ENCODE measurements at places on chromosomes 6 and 20.

DNA sequence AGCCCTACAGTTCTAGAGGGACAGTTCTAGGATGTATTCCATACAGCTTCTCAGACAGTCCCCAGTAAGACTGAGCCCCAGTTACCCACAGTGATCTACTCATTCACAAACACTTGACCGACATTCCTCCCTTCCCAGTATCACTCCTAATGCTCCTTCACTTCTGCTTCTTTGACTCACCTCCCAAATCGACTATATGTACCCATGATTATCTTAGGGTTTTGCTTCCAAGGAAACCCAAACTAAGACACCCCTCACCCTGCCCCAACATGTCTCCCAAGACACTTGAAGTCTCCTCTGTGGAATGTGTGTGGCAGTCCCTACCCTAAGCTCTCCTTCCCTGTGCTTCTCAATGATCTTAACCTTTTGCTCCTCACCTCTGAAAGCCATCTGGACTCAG, 23.6 kb upstream of the TGM6 start:
- DNase-seq, result no peak

GRCh38 chr6:63941747-63942470, 306.3 kb downstream of the PHF3 start:
- DNase-seq, result no peak

DNA sequence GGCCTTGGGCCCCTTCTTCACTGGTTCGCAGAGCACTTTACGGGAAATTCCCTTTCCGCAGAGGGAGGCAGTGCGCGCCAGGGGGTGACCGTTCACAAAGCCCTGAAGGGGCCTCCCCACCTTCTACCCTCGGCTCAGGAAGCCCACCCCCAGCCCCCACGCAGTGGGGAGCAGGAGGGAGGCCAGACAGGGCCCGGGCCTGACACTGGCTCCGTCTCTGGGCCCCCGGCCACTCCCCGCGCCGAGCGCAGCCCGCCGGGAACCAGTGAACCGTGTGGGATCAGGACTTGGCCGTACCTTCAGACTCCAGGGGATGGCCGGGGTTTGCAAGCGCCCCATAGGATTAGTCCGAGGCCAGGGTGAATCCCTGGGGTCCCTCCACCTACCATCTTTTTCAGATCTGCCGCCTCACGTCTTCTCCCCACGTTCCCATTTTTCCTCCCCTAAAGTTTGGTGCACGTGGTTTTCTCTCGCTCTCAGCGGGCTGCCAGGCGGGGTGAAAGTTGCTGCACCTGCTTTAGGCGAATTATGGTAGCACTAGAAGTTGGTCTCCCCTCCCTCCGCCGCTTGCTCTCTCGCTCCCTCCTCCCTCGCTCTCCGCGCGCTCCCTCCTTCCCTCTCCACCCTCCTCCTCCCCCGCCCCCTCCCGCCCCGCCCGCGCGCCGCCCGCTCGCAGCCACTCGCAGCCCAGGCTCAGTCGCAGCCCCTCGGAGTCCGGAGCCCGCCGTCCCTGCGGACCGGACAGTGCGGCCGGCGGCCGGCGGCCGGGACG, at the start of gene FOXP4:
TSS of gene FOXP4 (plus strand) at position 679 of the 772 bp plus-strand sequence. CDS start 19,380 bp downstream, outside the sequence.
- DNase-seq, result peak; percentile 94

GRCh38 chr6:41705311-41705995, 30.0 kb downstream of the TFEB start:
- DNase-seq, result no peak

GRCh38 chr6:145340256-145340655, 395.1 kb downstream of the EPM2A start:
- no peak for DNase-seq

- DNase-seq, result no peak
These were observed 14.4 kb upstream of the RNF24 start for GRCh38 chr20:4029505-4030467.

- no peak for DNase-seq
These were observed 61.0 kb downstream of the CEP162 start for GRCh38 chr6:84166395-84166794.

- DNase-seq, result no peak
These were observed 13.3 kb downstream of the DNMT3B start for GRCh38 chr20:32775336-32775991.

DNA sequence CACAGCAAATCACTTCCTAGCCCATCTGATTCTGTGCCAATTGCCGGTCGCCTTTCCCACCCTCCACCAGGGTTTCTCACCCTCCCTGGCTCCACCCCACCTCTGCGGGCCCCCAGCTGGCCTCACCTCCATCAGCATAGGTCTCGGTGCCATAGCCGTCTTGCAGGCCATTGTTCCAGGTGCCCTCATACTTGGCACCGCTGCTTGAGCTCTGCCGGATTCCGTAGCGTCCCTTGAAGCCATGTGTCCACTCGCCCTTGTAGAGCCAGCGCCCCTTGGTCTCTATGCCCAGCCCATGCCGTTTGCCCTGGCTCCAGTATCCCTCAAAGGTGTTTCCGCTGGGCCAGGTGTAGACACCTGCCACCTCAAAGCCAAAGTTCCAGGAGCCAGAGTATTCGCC, 787 bp downstream of the JPH2 start:
- no peak for DNase-seq

GRCh38 chr6:5457041-5457440, 195.7 kb downstream of the FARS2 start:
- no peak for DNase-seq

DNA sequence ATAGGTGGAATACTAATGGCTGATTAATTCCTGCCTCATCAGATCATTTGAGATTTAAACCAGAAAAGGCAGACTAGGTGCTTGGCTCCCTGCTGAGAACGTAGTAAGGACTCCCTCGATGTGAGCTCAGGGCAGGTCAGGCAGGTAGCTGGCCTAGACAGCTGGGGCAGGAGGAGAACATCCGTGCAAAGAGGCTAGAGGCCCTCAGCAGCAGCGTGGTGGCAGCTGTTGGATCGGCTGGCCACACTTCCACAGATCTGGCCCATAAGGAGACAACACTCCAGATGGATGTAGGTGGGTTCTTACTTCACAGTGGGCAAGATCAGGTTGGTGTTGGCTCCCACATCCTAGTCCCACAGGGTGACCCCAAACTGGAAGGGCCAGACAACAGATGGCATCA, 38.5 kb downstream of the EYA2 start:
- no peak for DNase-seq

DNA sequence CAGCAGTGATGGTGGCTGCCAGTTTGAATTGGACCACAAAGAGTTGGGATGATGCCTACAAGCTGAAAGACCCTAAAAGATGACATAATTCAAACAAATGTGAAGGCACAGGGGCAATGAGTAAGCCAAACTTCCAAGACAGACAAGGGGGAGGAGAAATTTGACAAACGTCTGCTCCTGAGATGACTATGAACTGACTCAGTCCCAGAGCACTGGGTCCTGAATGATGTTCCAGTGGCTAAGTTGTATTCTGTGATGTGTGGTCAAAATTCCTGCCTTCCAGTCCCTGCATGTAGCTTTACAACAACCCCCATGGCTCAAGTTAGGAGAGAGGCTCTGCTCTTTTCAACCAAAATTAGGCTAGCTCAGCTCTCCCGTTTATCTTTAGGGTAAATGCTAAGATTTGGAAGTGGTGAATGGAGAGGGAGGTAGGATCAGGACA, 86.1 kb upstream of the SIRPA start:
- no peak for DNase-seq

DNA sequence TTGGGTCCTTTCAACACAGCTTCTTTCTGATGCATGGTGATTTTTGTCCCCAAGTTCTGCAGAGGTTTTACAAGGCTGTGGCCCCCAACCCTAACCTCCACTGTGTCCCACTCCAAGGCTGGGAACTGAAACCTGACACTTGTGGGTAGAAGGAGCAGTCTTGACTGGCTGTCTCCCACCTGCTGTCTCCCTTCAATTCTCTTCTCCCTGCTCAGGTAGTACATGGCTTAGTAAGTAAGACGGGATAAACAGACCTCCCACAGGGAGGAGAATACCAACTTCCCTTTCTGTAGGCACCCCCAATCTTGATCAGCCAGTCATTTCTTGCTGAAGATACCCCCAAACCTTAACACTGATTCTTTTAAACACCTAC, 25.0 kb downstream of the TGM6 start:
- DNase-seq, result no peak

DNA sequence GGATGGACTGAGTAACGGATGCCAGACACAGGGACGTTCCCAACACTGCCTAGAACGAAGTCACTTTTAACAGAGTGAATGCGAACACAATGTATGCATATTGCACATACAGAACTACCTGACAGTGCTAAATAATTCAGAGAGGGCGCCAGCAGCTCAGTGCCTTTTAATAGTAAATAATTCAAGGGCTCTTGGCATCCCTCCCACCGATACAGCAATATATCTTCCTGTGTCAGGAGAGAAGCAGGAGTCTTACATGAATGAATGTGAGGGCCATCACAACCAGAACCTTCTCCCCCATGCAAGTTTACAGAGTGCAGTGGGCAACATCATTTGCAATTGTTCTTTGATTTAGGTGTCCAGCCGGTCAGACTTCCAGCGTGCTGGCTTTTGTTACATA, 88.4 kb upstream of the KCNG1 start:
- DNase-seq, result no peak

GRCh38 chr20:32672394-32672981, 1.3 kb downstream of the C20orf203 start:
- DNase-seq, result peak; percentile 92

DNA sequence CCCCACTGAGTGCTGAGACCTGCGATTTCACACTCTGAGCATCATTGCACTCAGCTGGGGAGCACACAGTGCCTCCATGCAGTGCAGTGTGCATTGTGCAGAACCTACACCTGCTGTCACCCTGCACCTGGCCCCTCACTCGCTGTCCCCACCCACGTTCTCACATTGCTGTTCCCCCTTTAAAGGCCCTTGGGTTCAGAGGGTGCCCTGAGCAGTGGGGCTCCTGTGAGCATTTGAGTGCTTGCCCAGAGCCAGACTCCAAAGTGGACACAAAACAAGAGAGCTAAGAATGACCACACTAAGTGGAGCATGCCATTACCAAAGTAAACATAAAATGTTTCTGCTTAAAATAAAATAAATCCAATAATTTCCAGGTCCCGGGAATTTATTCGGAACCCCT, 131.0 kb upstream of the CST7 start:
- DNase-seq, result no peak

DNA sequence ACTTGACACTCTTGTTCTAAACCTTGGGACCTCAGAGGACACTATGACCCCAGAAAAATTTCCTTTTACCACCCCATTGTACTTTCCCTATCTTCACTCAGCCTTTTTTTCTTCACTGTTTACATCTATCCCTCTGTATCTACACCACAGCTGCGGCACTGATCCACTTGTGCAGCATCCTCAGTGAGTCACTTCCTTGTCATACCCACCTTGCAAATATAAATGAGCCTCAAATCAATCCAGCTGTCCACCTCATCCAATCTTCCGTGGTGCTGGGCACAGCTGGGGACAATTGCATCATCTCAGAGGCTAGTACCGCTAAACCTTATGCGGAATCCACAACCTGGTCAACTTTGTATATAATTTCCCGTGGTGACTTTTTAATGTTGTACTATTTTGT, 710.5 kb downstream of the QKI start:
- no peak for DNase-seq

- DNase-seq, result no peak
These were observed 111.0 kb downstream of the SOBP start for GRCh38 chr6:107600936-107601335.

GRCh38 chr6:33819021-33819420, 15.2 kb upstream of the MLN start:
- no peak for DNase-seq

DNA sequence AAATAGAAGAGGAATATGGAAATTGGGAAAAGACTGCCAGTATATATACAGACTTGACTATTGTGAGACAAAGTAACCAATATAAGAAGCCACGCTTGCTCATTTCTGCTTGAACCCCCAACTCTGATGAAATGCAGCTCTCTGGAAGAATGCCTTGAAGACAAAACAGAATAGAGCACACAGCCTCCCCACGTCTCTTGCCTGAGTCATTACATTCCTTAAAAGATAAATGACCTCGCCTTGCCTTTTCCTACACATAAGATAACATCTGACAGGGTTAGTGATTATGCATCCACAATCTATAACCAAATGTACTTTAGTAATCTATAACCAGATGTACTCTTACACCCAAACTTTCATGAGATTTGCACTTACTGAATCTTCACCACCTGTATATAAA, 141.1 kb upstream of the EEF1E1 start:
- DNase-seq, result no peak

DNA sequence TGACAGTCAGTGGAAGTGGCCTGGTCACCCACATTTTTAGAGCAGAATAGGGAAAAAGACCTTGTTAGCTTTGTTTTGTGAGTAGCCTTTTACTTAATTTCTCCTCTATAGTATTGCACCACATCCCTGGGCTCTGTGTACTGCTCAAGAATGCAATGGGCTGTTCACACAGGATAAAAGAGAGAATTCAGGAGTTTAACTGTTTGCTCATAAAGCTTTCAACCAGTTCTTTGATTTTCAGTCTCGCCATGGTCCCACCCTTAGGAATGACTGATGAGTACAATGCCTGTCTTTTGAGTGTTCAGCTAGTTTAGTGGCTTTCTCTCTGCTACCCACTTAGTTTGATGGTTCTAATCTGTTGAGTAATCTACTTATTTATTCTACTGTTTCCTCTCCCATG, 129.7 kb downstream of the PLG start:
- no peak for DNase-seq

DNA sequence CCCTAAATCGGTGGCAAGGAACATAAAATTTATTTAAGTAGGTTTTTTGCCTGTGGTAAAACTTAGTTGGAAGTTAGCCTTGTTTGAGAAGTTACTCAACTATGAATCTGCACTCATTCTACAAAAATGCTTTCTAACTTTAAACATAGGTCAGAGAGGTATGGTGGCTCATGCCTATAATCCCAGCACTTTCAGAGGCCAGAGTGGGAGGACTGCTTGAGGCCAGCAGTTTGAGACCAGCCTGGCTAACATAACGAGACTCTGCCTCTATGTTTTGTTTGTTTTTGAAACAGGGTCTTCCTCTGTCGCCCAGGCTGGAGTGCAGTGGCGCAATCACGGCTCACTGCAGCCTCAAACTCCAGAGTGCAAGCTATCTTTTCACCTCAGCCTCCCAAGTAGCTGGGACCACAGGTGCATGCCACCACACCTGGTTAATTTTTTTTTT, 16.2 kb downstream of the USP49 start:
- no peak for DNase-seq

DNA sequence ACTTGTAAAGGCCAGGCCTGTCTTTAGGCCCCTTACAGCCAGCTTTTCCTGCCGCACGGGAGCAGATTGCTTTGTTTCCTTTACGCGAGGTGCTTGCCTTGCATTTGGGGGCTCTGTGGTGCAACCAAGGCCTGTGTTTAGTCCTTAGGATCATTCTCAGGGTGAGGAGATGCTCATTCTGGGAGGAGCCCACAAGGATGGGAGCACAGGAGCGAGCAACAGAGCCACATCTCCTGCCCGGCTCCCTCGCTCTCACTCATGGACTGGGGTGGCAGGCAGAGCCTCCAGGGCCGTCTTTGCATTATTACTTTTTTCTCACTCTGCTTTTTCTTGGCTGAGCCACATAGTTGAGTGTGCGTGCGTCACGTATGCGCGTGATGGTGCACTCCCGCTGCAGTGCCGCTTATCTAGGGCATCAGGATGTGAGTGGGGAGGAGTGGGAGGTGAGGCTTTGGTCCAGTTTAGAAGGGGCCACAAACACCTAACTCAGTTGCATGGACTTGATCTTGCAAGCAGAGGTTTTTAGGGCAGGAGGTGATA, 19.1 kb downstream of the DYNLRB1 start:
- no peak for DNase-seq

Data from Kasumi-1 (cell line).